Activated naive CD4-positive, alpha-beta T cell treated with anti-CD3 and anti-CD28 coated beads, Interleukin-2, amount 50 U/mL, for 16 hours (primary cell): ENCODE measurements at places on chromosomes 6 and 20.

- no peak for DNase-seq
Measured at GRCh38 chr6:156731396-156731795, 45.8 kb upstream of the ARID1B start.

DNA sequence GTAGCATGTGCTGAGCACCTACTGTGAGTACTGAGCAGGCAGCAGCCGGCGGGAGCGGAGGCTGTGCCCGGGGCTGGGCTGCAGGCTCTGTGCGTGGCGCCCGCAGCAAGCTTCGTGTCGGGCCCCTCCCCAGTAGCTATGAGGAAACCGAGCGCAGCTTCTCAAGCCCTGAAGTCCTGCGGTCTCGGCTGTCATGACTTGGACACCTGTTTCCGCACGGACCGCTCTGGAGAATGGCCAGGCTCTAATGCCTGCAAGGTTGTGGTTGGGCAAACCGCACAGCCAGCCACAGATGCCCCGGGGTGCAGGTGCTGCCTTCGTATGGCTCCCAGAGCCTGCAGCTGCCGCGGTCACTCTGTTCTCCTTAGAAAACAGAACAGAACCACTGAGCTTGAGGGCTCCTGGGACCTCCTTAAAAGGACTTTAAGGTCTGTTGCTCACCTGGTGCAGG is 33.7 kb downstream of the PYGB start:
- DNase-seq: peak; percentile 5

- DNase-seq: no peak
Measured at GRCh38 chr20:60039526-60039925, 81.3 kb downstream of the CDH26 start.

GRCh38 chr6:14865531-14866100 is 380.3 kb upstream of the JARID2 start:
- DNase-seq: no peak

DNA sequence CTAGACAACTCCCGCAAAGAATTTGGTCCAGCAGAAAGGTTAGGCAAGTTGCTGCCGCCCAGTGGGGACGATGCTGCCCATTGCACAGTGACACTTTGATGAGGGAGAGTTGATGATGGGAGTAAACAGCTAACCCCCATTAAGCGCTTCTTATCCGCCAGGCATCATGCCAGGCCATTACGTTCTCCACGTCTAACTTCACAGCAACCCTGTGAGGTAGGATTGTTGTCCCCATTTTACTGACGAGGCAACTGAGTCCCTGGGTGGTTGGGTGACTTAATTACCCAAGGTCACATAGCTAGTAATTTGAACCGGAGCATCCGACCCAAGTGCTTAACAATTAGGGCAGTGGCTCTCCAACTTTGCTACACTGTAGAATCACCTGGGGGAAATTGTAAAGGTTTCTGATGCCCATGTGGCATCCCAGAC is 738 bp downstream of the RALGAPB start:
- no peak for DNase-seq

DNA sequence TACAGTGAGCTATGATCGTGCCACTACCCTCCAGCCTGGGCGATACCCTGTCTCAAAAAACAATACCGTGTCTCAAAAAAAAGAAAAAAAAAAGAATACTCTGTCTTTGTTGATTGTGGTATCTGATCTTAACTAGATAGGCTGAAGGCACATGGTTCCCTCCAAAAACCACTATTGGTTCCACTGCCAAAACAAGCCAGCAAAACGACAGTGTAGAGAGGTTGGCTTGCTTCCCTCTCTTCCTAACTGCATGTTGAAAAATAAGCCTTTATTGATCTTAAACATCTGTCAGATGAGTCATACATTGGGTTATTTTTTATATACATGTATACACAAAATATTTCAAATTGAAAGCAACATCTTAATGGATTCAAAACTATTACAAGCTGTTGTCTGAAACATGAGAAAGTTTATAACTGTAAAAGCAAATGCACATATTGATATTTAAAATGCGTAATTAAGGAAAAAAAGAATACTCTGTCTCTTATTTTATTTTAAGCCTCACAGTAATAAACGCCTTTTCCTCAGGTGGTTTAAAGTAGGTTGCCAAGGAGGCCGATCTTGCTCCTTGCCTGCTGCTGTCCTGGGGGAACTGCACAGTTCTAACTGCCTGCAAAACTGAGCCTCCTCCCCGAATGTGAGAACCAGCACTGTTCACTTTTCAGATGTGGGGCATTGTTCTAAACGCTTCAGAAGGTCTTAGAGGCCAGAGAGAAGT is 7.0 kb upstream of the NINL start:
- no peak for DNase-seq

DNA sequence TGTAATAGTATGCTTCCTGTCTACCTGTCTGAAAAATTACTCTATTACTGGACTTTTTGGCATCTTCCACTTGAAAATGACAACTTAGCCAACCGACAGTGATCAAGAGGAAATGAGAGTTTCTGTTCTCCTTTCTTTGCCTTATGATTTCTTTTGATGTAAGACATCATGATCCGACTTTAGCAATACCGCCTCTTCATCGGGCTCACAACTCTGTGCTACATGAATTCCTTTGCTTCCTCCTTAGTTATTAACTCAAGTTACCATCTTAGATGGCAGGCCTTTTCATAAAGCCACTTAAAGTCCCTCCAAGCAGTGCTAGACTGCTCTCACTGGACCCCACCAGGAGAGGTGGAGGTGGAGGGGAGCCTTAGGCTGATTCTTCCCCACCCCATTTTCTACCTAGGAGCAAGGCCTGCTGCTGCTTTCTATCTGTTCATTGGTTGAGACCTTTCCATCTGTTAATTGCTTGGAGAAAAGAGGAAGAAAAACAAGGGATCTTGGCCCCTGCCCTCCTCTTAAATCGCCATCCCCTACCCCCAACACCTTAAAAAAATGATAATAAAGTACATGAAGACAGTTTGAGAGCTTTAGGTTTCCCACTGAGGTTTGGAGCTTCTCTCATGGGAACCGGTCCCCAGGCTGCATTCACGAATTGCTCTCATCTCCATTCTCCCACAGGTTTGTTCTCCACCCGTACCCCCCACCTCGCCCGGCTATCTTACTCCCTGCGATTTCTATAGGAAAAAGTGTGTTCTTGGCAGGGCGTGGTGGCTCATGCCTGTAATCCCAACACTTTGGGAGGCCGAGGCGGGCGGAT is 21.6 kb upstream of the MCM3 start:
- DNase-seq: no peak

DNA sequence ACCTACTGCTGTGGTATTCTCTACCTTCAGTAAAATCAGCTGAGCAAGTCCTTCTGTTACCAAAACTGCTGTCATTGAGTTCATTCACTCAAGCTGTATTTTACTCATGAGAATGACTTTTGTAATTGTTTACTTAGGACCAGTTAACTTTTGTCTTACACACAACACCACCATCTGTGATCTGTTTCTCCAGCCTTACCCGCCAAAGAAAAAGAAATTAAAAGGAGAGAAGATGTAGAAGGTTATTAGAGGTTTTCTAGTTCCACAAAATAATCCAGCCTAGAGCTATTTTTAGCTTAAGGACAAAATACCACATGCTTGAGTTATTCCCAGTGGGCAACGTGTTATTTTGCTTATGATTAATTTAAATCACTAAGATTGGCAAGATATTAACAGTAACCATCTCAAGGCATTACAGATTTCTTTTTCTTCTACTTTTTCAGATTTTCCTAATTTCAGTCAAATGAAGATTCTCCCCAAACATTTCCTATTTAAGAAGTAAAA is 38.2 kb downstream of the FAM8A1 start:
- no peak for DNase-seq

DNA sequence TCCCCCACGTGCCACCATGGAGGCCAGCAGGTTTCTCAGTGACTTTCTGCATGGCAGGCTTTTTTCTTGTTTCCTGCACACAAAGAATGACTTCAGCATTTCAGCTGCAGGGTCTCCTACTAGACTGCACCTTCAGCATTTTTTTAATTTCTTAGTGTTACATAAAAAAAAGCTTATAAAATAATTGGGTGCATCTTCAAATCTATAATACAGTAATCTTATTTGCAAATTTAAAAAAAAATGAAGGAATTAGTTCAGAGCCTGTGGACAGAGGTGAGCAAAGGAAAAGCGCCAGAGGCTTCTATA is 57.6 kb downstream of the FAM50B start:
- no peak for DNase-seq

- DNase-seq: no peak
Measured at GRCh38 chr6:75800708-75801505, 51.9 kb downstream of the MYO6 start.

- DNase-seq: no peak
Measured at GRCh38 chr6:112252571-112253497, 1.5 kb downstream of the LAMA4 start.

DNA sequence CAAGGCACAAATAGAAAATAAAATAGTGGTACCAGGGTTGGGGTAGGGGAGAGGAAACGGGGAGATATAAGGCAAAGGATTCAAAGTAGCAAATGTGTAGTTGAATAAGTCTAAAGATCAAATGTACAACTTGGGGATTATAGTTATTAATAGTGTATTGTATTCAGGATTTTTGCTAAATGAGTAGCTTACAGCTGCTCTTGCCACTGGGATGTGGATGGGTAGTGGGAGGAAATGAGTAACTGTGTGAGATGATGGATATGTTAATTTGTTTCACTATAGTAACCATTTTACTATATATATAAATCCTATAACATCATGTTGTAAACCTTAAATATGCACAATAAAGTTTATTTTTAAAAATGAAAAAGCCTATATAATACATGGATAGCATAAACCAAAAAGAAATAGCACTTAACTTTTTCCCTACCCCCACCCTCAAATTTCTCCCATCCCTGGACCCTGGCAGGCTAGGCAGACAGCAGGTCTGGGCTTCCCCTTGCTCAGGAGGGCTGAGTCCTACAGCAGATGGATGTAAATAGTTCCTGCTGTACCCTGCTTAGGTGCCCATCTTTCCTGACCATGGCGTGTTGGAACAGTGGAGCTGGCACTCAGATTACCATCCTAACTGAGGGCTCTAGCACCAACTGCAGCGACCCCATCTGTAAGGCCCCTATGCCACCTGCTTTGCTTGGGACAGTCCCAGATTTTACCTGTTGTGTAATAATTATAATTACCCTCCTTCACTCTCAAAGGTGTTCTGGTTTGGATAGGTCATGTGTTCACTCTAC is 28.6 kb upstream of the PBOV1 start:
- DNase-seq: no peak

DNA sequence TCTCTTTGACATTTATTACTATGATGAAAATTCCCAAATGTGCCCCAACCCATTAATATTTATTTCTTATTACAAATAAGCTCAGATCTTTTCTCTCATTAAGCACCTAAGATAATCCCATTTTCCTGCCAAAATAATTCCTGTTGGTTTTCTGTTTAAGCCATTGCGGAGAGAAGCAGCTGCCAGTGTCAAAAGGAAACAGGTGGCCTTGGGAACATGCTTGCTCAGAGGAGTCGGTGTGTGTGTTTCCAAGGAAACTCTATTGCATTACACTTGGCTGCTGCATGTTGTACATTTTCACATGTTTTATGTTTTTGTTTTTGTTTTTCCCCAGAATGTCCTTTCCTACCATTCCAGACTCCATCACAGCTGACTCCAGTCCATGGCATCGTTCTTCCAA is 56.4 kb downstream of the CD24 start:
- DNase-seq: no peak

DNA sequence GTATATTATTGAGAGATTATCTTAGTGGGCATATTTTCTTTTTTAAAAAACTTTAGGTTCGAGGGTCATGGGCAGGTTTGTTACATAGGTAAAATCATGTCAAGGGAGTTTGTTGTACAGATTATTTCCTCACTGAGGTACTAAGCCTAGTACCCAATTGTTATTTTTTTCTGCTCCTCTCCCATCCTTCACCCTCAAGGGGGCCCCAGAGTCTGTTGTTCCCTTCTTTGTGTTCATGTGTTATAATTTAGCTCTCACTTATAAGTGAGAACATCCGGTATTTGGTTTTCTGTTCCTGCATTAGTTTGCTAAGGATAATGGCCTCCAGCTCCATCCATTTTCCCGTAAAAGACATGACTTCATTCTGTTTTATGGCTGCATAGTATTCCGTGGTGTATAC is 247.9 kb upstream of the RAB32 start:
- DNase-seq: no peak

DNA sequence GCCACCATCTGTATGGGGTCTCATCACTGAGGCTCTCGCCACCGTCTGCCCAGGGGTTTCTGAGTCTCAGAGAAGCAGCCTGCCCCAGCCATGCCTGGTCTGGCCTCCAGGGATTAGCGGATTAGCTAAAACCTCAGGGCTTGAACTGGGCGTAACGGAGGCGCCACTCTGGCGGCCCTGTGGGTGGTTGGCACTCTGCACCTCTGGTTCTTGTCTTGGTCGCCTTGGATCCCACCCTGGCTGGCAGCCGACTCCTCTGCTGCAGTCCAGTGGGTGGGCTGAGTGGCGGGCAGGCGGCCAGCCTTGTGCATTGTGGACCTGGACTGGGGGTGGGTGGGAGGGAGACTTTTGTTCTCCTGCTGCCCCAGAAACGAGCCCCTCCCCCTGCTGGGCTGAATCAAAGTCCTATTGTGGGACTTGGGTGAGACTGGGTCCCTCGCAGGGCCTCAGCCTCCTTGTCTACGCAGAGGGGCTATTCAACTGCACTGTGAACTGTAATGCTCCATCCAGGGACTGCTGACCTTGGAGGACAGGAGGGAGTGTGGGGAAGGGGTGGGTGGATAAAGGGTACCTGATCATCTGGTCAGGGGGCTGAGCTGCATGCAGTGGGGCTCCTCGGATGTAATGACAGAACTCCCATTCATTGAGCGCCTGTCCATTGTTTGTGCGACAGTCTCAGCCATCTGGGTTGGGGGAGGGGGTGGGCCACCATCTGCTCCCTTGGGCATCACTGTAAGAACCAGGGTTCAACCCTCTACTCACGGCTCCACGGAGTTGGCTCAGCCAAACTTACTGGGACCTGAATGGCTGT is 23.9 kb downstream of the SUN5 start:
- no peak for DNase-seq

- DNase-seq: no peak
Measured at GRCh38 chr20:19601126-19601810, 156.8 kb upstream of the RIN2 start.

DNA sequence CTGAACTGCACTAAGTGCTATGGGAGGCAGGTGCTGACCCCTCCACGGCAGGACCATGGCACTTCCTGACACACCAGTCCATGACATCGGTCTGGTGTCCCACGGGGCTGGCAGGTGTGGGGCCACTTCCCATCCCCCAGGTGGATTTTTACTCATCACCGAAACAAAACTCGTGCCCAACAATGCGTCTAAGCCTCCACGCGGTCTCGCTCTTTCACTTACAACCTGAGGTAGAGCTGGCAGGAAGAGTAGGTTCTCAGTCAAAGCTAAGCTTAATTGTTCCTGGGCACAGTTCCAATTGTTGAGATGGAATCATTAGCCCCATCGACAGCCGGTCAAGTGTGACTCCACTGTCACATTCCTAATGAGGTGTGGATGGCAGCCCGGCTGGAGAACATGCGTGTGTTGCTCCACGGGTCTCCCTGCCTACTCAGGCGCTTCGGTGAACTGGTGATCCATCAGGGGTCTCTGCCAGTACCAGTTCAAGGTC is 125.7 kb downstream of the SLC23A2 start:
- no peak for DNase-seq

- no peak for DNase-seq
Measured at GRCh38 chr6:134826889-134827737, 122.8 kb downstream of the ALDH8A1 start.
